Right atrium auricular region (tissue), 2 donors: ENCODE measurements at places on chromosomes 7 and 10. TPM values are rescaled to one million over a fixed set of nuclear protein-coding genes. Genes with fewer than 3 reads are reported as not detected.

The ASNS gene
- total RNA-seq = 11.8 TPM

The SDK1 gene
- total RNA-seq = 3.1 TPM

The HGF gene
- 2.1 TPM for total RNA-seq

The CLCN1 gene
- not detected for total RNA-seq

The TACC2 gene
- 247 TPM for total RNA-seq

The TRPV6 gene
- 0.71 TPM for total RNA-seq

The FAM107B gene
- total RNA-seq = 10.6 TPM

The BTBD16 gene
- total RNA-seq = not detected

The TWIST1 gene
- 6.2 TPM for total RNA-seq

GRCh38 chr10:7547829-7548228 lies 118.9 kb downstream of the ITIH5 start:
- DNase-seq = no peak

DNA sequence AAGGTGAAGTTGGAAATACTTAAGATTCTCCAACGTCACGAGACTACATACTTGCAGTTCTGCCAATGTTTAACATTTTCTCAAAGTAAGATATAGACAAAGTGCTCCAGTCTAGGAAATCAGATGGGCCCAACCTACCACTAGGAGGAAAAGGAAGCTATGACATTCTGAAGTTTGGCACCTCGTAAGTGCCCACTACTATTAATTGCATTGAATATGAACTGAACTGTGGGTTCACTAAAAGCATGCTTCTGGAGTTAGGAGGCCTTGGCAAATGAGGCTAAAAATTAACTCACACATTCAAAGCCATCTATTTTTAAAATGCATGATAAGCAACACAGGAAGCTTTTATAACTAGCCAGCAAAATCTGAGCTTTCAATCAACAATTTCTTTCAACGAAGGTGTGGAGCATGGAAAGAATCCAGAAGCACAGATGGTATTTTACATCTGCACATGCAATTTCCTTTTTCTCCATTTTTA lies 149.7 kb downstream of the LRRTM3 start:
- no peak for DNase-seq

- DNase-seq = no peak
These were observed 376.5 kb upstream of the PRKCQ start for GRCh38 chr10:6956562-6956961.

DNA sequence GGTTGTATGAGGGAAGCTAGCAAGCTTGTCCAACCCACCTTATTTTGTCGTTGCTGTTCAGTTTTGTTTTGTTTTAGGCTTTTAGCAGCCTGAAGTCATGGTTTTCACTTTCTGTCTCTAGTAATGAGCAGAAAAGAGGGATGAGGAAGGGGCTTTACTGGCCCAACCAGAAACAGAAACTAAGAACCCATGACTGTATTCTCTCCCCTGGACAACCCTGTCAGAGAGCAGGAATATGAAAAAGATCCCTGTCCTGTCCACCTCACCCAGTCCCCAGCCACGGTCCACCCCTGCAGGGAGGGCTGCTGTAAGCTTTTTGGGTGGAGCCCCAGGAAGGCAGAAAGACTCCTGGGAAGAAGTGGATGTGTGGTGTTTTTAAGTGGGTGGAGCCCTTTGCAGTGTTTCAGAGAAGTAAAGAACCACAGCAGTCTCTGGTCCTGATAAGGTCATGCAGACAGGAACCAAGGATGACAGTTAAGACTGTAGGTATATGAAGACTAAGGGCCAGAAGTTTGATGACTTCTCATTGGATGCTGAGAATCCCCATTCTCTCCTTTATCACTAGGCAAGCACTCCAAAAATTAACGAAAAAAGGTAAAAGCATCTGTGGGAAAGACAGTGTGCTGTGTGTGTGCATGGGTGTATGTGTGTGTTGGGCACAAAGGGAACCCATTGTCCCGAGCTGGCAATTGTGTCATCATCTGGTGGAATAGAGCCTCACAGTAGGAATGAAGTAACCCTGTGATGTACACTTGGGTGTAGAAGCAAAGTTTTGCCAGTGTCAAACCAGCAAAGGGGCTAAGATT lies 13.8 kb downstream of the MRPL32 start:
- DNase-seq = no peak

DNA sequence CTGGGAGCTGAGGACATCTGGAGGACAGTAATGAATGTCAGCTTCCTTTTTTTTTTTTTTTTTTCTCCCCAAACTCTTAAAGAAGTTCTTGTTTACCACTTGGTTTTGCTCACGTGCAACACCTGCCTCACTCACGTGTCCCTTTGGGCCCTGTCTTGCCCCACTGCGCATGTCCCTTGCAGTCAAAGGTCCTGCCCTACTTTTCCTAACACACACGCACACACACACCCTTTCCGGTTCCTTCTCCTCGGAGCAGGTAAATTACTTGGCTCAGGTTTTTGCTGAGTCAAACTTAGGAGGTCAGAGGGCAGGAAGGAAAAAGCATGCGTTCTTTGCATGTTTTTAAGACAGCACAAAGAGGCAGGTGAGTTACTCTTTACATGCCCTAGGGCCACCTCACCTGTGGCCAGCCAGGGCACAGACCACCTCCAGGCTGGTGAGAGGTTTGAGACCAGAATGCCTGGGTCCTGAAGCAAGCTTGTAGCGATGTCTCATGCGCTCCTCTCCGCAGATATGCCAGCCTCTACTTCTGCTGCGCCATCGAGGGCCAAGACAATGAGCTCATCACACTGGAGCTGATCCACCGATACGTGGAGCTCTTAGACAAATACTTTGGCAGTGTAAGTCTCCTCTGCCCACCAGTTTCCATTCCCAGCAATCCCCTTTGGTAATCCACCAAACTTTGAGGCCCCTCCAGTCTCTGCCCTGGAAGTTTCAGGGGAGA lies 2.8 kb downstream of the AP1S1 start:
- no peak for DNase-seq

GRCh38 chr10:74912682-74913081 lies 86.3 kb downstream of the KAT6B start:
- DNase-seq = no peak

- no peak for DNase-seq
These were observed 1.7 kb upstream of the UPP1 start for GRCh38 chr7:48087349-48087748.

DNA sequence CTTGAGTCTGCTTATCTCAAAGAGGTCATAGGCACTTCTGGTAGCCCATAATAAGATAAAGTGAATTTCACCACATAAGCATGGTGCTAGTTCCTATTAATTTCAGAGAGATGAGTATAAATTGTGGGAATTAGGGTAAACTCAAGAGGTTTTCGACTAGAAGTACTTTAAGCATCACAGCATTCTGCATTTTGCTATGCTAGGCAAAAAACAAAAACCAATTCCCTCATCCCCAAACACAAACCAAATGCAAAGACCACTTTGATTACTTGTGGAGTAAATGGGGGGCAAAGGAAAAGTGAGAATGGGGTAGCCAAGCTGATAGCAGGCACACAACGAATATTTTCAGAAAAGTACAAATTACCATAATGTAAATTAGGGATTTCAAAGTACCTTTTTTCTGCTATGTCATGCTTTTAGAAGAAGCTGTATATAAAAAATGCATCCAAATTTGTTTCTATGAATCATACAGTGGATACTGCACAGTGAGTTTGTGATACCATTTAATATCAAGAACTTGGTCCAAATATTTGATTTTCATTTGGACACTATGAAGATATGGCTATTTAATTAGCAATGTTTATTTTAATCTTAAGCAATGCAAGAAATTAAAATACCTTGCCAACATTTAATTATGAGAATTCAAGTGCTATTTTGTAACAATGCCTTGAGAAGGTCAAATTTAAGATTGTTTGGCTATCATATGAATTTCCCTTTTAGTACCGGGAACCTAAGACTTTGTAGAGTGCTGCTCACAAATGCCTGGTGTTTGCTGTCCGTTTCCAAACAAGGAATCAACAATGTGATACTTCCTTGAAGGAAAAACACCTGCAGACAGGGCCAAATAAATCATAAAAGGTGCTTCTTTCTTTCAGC lies 455.5 kb downstream of the PHTF2 start:
- DNase-seq = no peak

DNA sequence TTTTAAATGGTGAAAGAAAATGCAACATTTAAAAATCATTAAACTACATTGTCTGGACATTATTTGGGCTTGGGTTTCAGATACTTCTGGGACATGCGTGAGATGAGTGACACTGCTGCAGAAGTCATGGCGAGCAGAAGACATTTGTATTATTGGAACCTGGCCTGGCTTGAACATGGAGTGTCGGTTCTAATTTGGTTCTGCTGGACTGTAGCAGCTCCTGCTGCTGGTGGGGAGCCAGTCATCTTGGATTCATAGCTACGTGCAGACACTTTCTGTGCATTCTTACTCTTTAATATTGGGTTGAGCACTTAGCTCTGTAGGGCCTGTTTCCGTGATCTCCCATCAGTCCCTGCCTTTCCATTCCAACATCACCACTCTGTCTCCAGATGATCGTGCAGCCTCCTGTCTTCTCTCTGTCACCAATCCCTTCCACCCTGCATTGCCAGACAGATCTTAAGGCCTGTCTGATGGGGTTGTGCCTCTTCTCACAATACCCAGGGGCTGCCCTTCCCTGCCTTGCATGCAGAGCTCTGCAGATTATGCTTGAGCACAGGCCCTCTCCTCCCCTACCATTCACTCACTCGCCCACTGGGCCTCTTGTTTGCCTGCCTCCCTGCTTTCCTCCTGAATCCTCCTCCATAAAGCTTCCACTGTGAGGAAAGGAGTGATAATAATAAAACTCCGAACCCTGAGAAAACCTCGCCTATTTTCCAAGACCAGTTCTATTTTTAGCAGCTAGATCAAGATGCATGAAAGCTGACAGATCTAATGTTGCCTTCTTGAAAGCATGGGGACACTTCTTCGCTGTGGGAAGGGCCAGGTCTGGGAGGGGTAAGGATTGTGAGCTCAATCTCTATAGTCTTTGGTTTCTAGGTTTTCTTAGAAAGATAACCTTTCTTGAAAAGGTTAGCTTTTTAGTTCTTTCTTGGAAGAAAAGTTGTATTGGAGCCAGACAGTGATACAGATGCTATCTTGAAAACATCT lies 32.9 kb downstream of the CELF2 start:
- no peak for DNase-seq

GRCh38 chr10:59962756-59963155 lies 56.4 kb upstream of the CCDC6 start:
- no peak for DNase-seq

GRCh38 chr7:152596824-152597223 lies 79.1 kb downstream of the XRCC2 start:
- DNase-seq = no peak

GRCh38 chr7:17333221-17333620 lies 34.8 kb downstream of the AHR start:
- DNase-seq = no peak

DNA sequence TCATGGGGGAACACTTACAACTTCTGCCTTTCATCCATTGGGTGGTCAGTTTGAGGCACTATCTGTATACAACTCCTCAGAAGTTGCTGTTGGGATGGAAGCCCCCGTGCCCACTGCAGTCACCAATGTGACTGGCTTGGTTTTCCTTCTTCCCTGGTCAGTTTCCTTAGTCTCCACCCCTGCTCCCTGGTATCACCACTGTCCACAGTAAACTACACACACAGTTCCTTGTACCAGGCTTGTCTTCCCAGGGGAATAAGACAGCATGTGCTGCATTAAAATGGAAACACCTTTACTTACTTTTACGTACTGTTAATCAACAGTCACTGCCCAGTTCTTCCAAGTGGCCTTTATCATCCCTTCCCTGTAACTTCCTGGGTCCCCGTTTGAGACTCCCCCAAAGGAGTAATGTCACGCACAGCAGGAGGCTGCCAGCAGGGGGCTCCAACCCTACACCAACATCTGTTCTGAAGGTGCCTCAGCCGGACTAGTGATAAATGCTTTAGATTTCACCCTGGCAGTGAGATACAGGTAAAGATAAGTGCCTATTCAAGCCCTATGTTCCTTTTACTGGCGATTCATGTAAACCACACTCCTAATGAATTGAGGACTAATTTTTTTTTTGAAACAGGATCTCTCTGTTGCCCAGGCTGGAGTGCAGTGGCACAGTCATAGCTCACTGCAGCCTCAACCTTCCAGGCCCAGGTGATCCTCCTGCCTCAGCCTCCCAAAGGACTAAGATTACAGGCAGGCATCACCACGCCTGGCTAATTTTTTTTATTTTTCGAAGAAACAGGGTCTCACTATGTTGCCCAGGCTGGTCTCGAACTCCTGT lies 45.3 kb upstream of the PIK3AP1 start:
- peak; percentile 70 for DNase-seq

GRCh38 chr10:101766306-101766705 lies 9.6 kb downstream of the FGF8 start:
- DNase-seq = no peak

DNA sequence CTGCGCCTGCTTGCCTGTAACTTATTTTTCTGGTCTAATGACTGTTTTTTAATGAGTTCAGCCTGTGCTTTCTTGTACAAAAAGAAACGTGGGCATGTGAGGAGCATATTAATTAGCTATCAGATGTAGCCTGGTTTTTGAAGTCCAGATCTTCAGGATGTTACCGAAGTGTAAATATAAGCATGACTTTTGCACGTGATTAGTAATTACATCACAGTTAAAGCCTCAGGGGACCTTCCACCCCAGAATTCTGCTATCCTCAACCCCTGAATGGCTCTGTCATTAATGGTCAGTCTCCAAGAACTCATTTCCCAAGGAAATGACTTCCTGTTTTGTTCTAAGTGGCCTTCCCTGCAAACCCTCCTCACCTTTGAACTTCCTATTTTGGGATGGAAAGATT lies 2.1 kb upstream of the PRXL2A start:
- no peak for DNase-seq

DNA sequence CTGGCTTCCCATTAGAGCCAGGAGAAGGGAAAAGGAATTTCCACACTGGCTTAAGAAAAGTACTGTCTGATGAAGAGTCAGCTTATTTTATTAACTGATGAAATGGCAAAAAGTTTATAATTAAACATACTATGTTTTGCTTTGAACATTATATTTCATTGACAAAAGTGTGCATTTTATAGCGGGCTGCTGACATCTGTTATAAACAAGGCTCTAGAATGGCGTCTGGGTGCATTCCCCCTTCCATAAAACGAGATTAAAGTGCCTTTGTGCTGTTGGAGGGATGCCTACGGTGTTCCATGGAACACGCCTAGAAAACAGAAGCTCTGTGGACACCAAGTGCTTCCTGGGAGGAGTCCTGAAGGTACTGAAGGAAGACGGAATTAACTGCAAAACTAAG lies 220.2 kb downstream of the SNX10 start:
- no peak for DNase-seq

DNA sequence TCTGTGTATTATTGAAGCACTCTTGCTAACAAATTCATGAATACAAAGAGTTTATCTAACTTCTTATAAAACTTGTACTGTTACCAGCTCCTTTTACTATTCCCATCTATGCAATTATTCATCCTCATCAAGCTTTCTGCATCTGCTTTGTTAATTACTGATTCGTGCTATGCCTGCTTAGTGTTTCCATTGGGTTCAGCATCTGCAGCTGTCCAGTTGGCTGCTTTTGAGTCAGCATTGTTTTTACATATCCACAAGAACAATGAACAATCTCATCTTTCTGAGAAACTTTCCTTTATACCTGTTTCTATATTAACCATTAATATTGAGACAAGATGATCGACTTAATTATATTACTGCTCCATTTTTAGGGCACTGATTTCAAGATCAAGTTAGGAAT lies 19.6 kb upstream of the ANLN start:
- DNase-seq = no peak
